ENCODE measurements at places on chromosomes 2 and 18. TPM values are rescaled to one million over a fixed set of nuclear protein-coding genes. Genes with fewer than 3 reads are reported as not detected.

The ALPG gene
- not detected for total RNA-seq

The BCL2 gene
- 11.6 TPM for total RNA-seq

The PUS10 gene
- total RNA-seq: 4.5 TPM

The FEV gene
- not detected for total RNA-seq
